ENCODE measurements at places on chromosomes 1 and 21.

DNA sequence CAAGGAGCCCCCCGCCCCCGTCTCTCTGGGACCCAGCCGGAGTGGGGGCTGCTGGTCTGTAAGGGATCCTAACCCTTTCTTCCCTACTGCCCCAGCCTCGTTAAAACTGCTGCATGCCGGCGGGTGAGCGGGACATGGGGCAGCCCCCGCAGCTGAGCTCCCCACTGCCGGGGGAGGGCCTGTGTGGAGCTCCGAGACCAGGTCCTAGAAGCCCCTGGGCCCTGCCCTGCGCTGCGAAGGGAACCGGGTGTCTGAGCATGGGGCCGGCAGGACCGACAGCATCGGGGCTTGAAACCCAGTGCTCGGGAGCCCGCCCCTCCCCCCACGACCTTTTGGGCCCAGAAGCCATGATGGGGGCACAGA, 9.2 kb upstream of the COL6A1 start:
- no peak for DNase-seq

GRCh38 chr1:101139821-101140718, 96.7 kb upstream of the S1PR1 start:
- DNase-seq: no peak

DNA sequence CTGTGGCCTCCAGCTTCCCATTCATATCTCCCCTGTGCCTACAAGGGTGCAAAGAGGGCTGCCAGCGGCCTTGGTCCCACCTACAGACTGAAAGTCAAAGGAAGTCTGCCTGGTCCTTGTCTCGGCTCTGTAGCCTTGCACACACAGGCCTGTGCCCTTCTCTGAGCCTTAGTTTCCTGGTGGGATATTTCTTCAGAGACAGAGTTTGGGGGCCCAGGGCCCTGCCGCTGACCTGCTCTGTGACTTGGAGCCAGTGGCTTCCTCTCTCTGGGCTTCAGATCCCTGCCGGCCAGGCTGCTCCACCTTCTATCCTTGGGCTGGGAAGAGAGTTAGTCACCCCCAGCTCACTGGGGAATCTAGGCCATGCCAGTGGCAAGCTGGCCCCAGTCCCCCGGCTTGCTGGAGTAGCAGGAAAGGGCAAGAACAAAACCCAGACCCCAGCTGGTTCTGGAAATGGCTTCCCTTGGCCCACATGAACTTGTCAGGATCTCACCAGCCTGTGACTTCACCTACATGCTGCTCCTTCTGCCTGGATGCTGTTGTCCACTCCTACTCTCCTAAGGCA, 1.0 kb upstream of the TMEM61 start:
- DNase-seq: no peak

GRCh38 chr1:14504517-14504916, 94.0 kb upstream of the KAZN start:
- DNase-seq: no peak

DNA sequence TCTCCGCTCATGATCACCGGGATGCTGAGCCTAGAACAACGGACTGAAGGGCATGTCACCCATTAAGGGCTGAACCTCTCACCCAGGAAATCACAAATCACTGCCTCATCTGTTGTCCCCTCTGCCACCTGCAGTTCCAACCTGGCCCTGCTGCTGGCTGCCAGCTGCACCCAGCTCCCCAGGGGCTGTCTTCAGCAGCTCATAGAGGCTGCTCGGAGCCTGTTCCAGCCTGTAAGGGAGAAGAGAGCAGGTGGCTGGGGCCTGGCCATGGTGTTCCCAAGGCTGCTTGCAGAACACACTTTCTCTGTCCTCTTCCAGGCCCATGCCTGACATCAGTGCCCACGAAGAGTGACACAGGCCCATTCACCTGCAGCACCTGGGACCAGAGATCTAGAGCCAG, 44.5 kb upstream of the DISP3 start:
- DNase-seq: no peak

GRCh38 chr21:32096411-32096810, 182.4 kb downstream of the MIS18A start:
- DNase-seq: peak; percentile 5

DNA sequence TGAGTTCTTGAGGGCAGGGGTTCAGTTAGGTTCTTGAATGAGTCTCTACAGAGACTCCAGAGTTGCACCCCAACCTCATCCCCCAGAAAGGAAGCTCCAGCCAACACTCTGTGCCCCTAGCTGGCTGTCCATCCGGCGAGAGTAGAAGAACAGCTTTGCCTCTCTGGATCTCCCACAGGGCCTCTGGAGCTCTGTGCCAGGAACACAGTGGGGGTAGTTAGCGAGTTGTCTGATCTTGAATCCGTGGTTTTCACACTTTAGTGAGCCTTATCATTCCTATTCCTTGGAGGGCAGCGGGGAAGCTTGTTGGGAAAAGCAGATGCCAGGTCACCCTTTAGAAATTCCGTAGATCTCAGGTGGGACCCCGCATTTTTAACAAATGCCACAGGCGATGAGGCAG, 45.0 kb downstream of the STUM start:
- no peak for DNase-seq

DNA sequence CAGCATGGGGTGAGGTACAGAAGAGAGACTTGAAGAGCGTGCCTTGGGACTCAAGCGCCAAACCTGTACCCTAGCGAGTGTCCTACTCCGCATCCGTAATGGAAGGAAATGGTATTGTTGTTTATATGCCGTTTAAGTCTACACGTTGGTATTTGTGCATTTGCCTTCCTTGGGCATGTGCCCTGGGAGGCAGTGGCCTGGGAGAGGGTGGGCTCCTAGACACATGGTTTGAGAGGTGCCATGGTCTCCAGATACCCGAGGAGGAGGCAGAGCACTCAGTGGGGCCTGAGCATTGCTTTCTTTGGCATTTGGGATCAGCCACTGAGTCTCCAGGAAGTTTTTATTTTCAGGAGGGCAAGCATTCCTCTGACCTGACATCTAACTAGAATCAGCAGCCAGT, 6.5 kb downstream of the ZNF672 start:
- no peak for DNase-seq

GRCh38 chr1:95384567-95384966, 150.6 kb downstream of the RWDD3 start:
- peak; percentile 3 for DNase-seq

GRCh38 chr1:97053268-97053667, 331.7 kb downstream of the PTBP2 start:
- no peak for DNase-seq

- DNase-seq: no peak
Measured at GRCh38 chr1:53643881-53644390, 95.0 kb downstream of the GLIS1 start.

GRCh38 chr1:194477908-194478307, 1291.5 kb upstream of the B3GALT2 start:
- DNase-seq: no peak

DNA sequence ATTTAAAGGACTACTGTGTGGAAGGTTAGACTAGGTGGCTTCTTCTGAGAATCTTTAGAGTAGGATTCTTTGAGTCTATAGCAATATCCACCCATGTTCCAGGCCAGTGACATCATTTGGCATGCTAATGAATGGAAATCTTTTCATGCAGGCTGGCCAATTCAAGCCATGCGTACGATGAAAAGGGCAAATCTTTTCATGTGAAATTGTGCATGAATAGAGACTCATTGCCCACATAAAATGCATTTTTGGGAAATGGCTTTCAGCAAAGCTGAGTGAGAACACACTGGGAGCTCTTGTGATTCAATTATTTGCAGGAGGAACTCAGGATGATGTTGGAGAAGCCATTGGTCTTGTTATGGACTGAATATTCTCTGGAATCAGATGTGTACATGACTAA, 324.9 kb upstream of the DAB1 start:
- no peak for DNase-seq

GRCh38 chr1:35884934-35885333, 1.9 kb downstream of the AGO1 start:
- no peak for DNase-seq

GRCh38 chr1:242871471-242872030, 347.1 kb upstream of the PLD5 start:
- no peak for DNase-seq

DNA sequence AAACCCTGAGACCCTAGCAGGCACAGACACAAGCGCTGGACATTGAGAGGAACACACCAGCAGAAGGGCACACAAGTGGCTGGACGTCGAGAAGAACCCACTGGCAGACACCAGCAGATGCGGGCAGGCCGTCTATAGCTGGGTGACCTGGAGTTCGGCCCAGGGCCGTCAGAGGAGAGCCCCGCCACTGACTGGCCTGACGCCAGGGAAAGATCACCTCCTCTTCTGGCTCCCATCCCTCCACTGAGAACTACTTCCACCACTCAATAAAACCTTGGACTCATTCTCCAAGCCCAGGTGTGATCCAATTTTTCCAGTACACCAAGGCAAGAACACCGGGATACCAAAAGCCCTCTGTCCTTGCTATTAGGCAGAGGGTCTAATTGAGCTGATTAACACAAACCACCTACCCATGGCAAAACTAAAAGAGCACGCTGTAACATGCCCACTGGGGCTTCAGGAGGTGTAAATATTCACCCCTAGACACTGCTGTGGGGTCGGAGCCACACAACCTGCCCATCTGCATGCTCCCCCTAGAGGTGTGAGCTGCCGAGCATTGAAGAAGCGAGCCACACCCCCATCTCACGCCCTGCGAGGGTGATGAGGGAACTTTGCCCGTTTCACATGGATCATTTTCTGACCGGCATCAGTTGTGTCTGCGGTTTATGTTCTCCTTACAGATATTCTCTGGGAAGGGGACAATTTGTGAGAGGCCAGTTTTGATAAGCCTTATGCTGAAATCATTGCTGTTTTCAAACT, 104.8 kb downstream of the HLX start:
- no peak for DNase-seq

- DNase-seq: no peak
Measured at GRCh38 chr1:58964428-58964827, 180.6 kb upstream of the JUN start.

- DNase-seq: no peak
Measured at GRCh38 chr1:2605509-2606395, 19.2 kb downstream of the PRXL2B start.

- DNase-seq: no peak
Measured at GRCh38 chr1:212078826-212079225, 43.3 kb downstream of the DTL start.

- no peak for DNase-seq
Measured at GRCh38 chr1:112298558-112298957, 97.5 kb upstream of the CTTNBP2NL start.

- DNase-seq: no peak
Measured at GRCh38 chr1:55053265-55053954, 14.1 kb downstream of the PCSK9 start.

GRCh38 chr1:209355415-209355814, 228.1 kb upstream of the CAMK1G start:
- no peak for DNase-seq

- DNase-seq: no peak
Measured at GRCh38 chr1:226712742-226713419, 26.2 kb downstream of the ITPKB start.

GRCh38 chr1:9842781-9843575, 19.2 kb upstream of the CLSTN1 start:
- DNase-seq: no peak

GRCh38 chr1:165851034-165851658, 23.7 kb downstream of the UCK2 start:
- DNase-seq: no peak

DNA sequence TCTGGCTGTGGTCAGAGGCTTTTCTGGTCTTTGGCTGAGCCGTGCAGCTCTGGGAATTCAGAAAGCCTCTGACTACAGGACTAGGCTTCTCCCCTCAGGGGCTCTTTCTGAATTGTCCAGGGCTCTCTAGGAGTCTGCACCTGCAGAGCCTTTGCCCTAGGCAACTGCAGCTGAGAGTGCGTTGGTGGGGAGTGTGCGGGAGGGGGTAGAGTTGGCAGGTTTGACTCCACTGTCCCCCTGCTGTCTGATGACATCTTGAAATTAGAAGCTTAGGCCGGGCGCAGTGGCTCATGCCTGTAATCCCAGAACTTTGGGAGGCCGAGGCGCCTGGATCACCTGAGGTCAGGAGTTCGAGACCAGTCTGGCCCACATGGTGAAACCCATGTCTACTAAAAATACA, 32.9 kb downstream of the KIAA1614 start:
- DNase-seq: no peak

GRCh38 chr1:115632251-115633026, 9.3 kb upstream of the VANGL1 start:
- no peak for DNase-seq

DNA sequence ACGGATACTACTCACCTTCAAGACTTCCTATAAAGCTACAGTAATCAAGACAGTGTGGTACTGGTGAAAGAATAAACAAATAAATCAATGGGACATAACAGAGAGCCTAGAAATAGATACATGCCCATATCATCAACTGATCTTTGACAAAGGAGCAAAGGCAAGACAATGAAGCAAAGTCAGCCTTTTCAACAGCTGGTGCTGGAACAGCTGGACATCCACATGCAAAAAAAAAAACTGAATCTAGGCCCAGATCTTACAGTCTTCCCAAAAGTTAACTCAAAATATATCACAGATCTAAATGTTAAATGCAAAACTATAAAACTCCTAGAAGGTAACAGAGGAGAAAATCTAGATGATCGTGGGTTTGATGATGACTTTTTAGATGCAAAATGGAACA, 170.3 kb downstream of the MIS18A start:
- no peak for DNase-seq

DNA sequence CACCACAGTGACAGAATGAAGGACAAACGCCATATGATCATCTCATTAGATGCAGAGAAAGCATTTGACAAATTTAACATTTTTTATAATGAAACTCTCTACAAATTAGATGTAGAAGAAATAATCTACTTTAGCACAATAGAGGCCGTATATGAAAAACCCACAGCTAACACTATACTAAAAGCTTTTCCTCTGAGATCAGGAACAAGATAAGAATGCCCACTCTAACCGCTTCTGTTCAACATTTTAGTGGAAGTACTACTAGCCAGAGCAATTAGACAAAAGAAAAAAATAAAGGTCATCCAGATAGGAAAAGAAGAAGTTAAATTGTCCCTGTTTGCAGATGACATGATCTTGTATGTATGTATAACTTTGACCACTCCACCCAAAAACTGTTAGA, 109.7 kb downstream of the SLC35F3 start:
- DNase-seq: no peak

- no peak for DNase-seq
Measured at GRCh38 chr1:121471523-121471922, 286.7 kb downstream of the SRGAP2C start.

GRCh38 chr21:18518054-18518481, 114.5 kb upstream of the TMPRSS15 start:
- no peak for DNase-seq

GRCh38 chr1:74812180-74812541, 79.2 kb downstream of the TYW3 start:
- no peak for DNase-seq
